CD8-positive, alpha-beta memory T cell (primary cell): ENCODE measurements at places on chromosomes 4 and X. TPM values are rescaled to one million over a fixed set of nuclear protein-coding genes. Genes with fewer than 3 reads are reported as not detected.
A peak's percentile ranks its signal among the peaks of the same experiment; 100 is the strongest.

DNA sequence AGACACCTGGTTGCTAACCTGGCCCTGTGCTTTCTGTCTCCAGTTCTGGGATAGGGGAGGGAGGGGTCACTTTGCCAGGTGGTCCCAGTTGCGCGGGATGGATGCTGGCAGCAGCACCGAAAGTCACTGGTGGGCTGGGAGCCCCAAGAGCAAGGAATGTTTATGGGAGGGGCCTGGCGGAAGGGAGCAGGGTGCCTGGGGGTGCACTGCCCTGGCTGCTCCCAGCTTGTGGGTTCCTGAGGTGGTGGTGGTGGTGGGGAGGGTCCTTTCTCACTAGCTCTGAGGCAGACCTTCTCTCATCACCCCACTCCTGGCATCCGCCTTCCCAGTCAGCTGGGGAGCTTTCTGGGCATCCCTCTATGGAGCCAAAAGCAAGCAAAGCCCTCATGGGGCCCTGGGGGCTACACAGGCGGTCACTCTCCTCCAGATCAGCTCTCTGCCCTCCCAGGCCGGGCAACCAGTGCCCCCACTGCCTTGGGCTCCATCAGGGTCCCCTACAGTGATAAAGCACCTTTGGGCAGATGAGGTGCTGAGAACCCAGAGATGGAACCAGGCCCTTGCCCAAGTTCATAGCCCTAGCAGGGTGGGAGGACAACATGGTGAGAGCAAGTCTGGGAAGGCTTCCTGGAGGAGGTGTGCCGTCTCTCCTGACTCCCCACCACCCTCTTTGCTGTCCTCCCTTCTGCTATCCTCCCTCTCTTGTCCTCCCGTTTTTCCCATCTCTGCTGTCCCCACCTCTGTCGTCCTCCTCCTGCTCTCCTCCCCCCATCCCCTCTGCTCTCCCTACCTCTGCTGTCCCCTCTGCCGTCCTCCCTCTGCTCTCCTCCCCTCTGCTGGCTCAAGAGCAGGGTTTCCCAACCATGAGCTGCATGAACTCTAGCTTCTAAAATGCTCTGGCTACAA is 16.0 kb downstream of the FGFR3 start:
- no peak for DNase-seq
- H3K27ac ChIP-seq = no peak overlapping the region
- no peaks in the 10 kb centered on the region for H3K4me1 ChIP-seq
- H3K36me3 ChIP-seq = no peaks in the 10 kb centered on the region

The SMIM31 gene
- not detected for polyA plus RNA-seq

DNA sequence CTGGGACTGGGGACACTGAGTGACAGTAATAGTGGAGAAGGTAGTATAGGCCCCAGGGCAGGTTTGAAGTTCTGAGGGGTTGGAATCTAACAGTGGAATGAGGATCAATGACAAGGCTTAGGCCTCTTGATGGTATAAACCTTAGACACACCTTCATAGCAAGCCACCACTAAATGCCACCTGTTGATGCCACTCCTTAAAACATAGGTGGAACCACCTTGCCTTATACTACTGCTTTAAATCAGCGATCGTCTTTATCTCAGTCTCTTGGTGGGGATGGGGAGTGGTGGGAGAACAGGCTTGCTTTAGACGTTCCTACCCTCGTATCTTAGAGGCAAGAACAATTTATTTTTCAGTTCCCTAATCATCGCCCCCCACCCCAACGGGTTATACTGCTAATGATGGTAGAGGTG is 1.2 kb downstream of the RAB33B start:
- H3K27ac ChIP-seq = no peak overlapping the region
- H3K4me1 ChIP-seq = peaks cover 53% of the 10 kb centered on the region
- no peak for DNase-seq
- no peaks in the 10 kb centered on the region for H3K36me3 ChIP-seq
- H3K4me3 ChIP-seq = peak overlapping the region; percentile 92

GRCh38 chrX:6599230-6599860 is 64.4 kb upstream of the VCX3A start:
- no peak overlapping the region for H3K27ac ChIP-seq
- DNase-seq = no peak
- H3K4me1 ChIP-seq = no peaks in the 10 kb centered on the region
- no peaks in the 10 kb centered on the region for H3K36me3 ChIP-seq

- no peaks in the 10 kb centered on the region for H3K36me3 ChIP-seq
- no peak for DNase-seq
- no peaks in the 10 kb centered on the region for H3K27me3 ChIP-seq
- H3K27ac ChIP-seq = no peak overlapping the region
- no peak overlapping the region for H3K4me3 ChIP-seq
These were observed 192.8 kb downstream of the DCTD start for GRCh38 chr4:182724414-182724813.

GRCh38 chrX:68876731-68877130 is 47.9 kb downstream of the EFNB1 start:
- H3K4me1 ChIP-seq = no peaks in the 10 kb centered on the region
- H3K27me3 ChIP-seq = no peaks in the 10 kb centered on the region
- no peak overlapping the region for H3K4me3 ChIP-seq
- H3K36me3 ChIP-seq = no peaks in the 10 kb centered on the region

The ASB9 gene
- polyA plus RNA-seq = 0.71 TPM

DNA sequence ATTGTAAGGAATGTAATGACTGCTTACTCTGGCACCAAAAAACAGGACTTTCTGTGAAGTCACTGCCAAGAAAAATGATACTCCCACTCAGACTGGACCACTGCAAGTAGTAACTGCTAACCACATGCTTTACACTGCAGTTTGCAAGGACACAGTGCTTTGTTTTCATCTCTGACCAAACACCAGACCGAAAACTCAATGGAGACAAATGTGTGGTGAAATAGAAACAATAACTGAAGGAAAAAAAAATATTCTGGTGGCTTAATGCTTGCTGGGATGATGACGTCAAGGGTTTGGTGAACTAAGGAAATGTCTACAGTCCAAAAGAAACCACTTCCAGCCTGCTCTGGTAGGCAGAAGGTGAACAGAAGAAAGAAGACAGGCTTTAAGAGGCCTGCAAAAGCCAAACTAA is 13.2 kb downstream of the GPC4 start:
- no peaks in the 10 kb centered on the region for H3K4me1 ChIP-seq
- H3K27ac ChIP-seq = no peak overlapping the region
- H3K4me3 ChIP-seq = no peak overlapping the region
- no peaks in the 10 kb centered on the region for H3K36me3 ChIP-seq
- H3K27me3 ChIP-seq = no peaks in the 10 kb centered on the region

The GLRA2 gene
- not detected for polyA plus RNA-seq

The CT45A10 gene
- not detected for polyA plus RNA-seq

GRCh38 chr4:876780-877179 is 50.9 kb upstream of the CPLX1 start:
- H3K4me1 ChIP-seq = peaks cover 24% of the 10 kb centered on the region
- H3K27ac ChIP-seq = no peak overlapping the region
- no peak overlapping the region for H3K4me3 ChIP-seq

DNA sequence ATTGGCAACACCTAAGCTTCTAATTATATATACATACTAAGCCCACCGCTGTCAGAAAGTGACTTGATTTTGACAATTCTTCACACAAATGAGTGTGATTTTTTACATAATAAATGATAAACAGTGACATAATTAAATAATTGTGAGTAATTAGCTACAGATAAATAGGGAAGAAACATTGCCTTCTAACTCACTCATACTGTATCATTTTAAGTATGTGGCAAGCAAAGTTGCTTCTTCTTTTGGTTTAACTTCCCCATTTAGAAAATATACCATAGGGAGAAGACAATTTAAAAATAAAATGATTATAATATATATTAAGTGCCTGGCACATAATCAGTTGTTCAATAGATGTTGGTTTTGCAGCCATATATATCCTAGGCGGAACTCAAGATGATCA is 644.2 kb downstream of the FSTL5 start:
- no peaks in the 10 kb centered on the region for H3K27me3 ChIP-seq
- DNase-seq = no peak
- H3K4me1 ChIP-seq = no peaks in the 10 kb centered on the region
- no peaks in the 10 kb centered on the region for H3K36me3 ChIP-seq
- H3K4me3 ChIP-seq = no peak overlapping the region
- no peak overlapping the region for H3K27ac ChIP-seq

The ZXDA gene
- 4.2 TPM for polyA plus RNA-seq

- H3K27me3 ChIP-seq = no peaks in the 10 kb centered on the region
- H3K4me3 ChIP-seq = no peak overlapping the region
These were observed 55.2 kb downstream of the DOCK11 start for GRCh38 chrX:118550792-118551191.

- H3K27ac ChIP-seq = no peak overlapping the region
- H3K4me1 ChIP-seq = no peaks in the 10 kb centered on the region
- no peaks in the 10 kb centered on the region for H3K36me3 ChIP-seq
- no peaks in the 10 kb centered on the region for H3K27me3 ChIP-seq
- DNase-seq = no peak
These were observed 179.1 kb upstream of the NDST4 start for GRCh38 chr4:115292320-115293092.

DNA sequence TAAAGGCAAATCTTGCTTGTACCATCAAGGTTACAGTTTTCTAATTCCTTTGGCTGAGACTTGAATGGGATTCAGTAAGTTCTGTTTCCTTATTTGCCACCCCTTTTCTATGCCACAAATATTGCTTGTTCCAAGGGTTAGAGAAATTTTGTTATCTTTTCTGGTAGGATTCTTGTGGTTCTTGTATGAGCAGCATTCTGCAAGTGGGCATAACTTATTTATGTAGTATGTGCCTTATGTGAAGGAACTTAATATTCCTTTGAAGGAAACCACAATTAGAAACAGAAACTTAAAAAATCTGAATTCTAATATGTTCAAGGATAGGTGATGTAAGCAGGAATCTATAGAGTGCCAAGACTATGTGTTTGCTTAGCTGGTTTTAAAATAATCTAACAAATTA is 53.1 kb upstream of the TSPAN5 start:
- no peaks in the 10 kb centered on the region for H3K27me3 ChIP-seq
- no peak overlapping the region for H3K4me3 ChIP-seq
- no peak overlapping the region for H3K27ac ChIP-seq
- peaks cover 10% of the 10 kb centered on the region for H3K4me1 ChIP-seq
- no peaks in the 10 kb centered on the region for H3K36me3 ChIP-seq
- no peak for DNase-seq

- no peak overlapping the region for H3K27ac ChIP-seq
- no peaks in the 10 kb centered on the region for H3K36me3 ChIP-seq
- H3K27me3 ChIP-seq = no peaks in the 10 kb centered on the region
- DNase-seq = no peak
- no peak overlapping the region for H3K4me3 ChIP-seq
- no peaks in the 10 kb centered on the region for H3K4me1 ChIP-seq
These were observed 8.2 kb downstream of the KLHL4 start for GRCh38 chrX:87525771-87526229.

GRCh38 chr4:175784986-175785525 is 27.0 kb downstream of the GPM6A start:
- H3K36me3 ChIP-seq = no peaks in the 10 kb centered on the region
- H3K4me3 ChIP-seq = no peak overlapping the region
- no peak for DNase-seq
- H3K4me1 ChIP-seq = no peaks in the 10 kb centered on the region
- no peak overlapping the region for H3K27ac ChIP-seq

- no peaks in the 10 kb centered on the region for H3K36me3 ChIP-seq
- H3K27me3 ChIP-seq = no peaks in the 10 kb centered on the region
- DNase-seq = no peak
- H3K27ac ChIP-seq = no peak overlapping the region
- H3K4me3 ChIP-seq = no peak overlapping the region
These were observed 36.4 kb upstream of the PPA2 start for GRCh38 chr4:105510245-105510644.

The OPN1MW3 gene
- polyA plus RNA-seq = not detected

The PLP1 gene
- not detected for polyA plus RNA-seq

DNA sequence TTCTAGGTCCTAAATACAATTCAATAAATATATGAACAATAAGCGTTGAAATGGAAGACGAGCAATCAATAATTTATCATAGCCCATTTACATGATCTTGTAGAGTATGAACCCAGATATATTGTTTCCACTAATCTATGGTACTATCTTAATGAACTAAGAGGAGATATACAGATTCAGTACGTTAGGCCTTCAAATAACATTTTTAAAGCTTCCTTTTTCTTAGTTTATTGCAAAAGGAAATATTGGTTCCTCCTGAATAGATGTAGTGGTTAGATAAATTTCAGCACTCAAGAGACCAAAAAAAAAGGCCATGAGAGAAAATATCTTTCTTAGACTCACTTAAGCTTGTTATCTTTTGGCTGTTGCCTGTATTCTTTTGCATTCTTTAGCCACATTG is 147.5 kb upstream of the PITX2 start:
- no peaks in the 10 kb centered on the region for H3K27me3 ChIP-seq
- no peak overlapping the region for H3K4me3 ChIP-seq
- no peak overlapping the region for H3K27ac ChIP-seq
- H3K36me3 ChIP-seq = no peaks in the 10 kb centered on the region
- no peak for DNase-seq

The NEXMIF gene
- not detected for polyA plus RNA-seq

The TMEM150C gene
- 0.17 TPM for polyA plus RNA-seq

The YY2 gene
- 0.59 TPM for polyA plus RNA-seq

DNA sequence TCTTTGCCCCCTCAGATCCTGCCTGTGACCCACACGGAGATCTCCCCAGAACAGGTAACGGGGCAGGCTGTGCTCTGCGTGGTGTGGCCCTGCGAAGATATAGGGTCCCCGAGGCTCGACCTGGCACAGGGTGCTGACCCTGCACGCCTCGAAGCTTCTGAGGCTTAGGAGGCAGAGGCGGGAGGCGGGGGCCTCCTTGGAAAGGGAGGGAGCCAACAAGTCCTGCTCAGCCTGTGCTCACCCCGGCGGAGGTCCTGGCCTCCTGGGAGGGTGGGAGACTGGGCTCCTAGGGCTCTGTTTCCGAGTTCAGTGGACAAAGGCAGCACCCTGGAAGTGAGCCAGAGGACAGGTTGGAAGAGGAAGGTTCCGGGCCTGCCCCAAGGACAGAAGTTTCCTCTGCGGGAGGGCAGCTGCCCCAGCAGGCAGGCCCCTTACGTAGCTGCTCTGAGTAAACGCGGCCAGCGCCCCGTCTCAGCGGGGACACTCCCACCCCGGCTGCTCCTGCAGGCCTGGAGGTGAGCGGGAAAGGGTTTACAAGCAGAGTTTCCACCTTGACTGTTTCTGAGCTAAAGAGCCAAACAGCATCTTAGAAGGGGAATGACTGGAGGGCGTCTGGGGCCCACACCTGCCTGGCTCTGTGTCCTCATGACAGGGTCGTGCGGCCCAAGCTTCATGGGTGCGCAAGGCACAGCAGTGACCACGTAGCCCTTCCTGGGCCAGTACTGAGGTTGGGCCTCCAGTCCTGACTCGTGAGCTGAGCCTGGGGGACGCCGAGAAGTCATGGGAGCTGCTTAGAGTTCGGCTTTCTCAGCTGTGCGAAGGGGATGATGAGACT is 16.1 kb downstream of the TMEM175 start:
- no peak for DNase-seq
- no peaks in the 10 kb centered on the region for H3K36me3 ChIP-seq
- H3K27me3 ChIP-seq = no peaks in the 10 kb centered on the region
- H3K4me3 ChIP-seq = no peak overlapping the region
- H3K27ac ChIP-seq = no peak overlapping the region

The FGF2 gene
- polyA plus RNA-seq = not detected

- H3K4me1 ChIP-seq = no peaks in the 10 kb centered on the region
- no peak overlapping the region for H3K4me3 ChIP-seq
- no peaks in the 10 kb centered on the region for H3K27me3 ChIP-seq
- H3K27ac ChIP-seq = no peak overlapping the region
These were observed 44.3 kb downstream of the BMPR1B start for GRCh38 chr4:94802091-94802490.

The SOWAHD gene
- polyA plus RNA-seq = 0.84 TPM
